Uterus (tissue), 4 donors: ENCODE measurements at places on chromosomes 2 and 18. TPM values are rescaled to one million over a fixed set of nuclear protein-coding genes. Genes with fewer than 3 reads are reported as not detected.

- no peak for DNase-seq
Observed at GRCh38 chr2:74420006-74420405, 1.4 kb downstream of the C2orf81 start.

DNA sequence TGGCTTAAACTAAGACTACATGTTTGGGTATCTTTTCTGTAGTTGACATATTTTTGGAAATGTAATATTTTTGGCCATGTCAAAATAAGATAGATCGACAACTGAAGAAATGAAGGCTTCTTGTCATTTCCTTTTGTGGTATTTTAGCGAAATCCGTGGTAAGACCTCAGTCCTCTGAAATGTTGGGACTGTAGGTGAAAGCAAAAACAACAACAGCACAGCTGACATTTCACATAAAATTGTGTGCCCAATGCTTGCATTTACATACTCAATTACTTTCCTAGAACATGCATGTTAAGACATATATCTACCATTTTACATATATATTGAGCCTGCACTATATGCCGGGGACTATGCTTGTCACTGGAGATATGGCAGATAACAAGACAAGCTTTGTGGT lies 50.2 kb downstream of the SPP2 start:
- no peak for DNase-seq

DNA sequence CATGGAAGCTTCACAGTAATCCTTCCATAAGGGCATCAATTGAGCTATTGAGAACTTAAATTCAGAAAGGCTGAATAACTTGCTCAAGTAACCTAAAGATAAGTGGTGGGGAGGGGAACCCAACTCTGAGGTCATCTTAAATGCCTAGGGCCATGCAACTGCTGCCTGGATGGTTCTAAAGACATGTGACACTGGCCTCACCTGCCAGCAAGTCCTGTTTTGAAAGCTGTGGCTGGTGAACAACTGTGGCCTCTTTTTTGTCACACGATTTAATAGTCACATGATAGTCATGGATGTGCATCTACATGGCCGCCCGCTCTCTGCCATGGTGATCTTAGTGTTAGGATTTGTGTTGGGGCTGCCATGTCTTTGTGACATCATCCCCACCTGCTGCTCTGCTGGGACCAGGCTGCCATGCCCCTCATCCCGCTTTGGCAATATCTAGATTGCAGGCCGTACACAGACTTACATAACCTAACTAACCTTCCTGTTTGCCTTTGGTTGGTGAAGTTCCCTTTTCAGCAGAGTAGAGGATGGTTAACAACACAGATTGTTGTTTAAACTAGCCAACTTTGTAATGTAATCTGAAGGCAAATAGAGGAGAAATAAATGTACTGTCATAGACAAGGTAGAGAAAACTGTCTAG lies 177.9 kb upstream of the SH3BP4 start:
- no peak for DNase-seq

Gene SPATS2L
- 66.1 TPM for total RNA-seq

Gene LAMA3
- total RNA-seq = 46.5 TPM
